ENCODE measurements at places on chromosomes 7 and 10.

DNA sequence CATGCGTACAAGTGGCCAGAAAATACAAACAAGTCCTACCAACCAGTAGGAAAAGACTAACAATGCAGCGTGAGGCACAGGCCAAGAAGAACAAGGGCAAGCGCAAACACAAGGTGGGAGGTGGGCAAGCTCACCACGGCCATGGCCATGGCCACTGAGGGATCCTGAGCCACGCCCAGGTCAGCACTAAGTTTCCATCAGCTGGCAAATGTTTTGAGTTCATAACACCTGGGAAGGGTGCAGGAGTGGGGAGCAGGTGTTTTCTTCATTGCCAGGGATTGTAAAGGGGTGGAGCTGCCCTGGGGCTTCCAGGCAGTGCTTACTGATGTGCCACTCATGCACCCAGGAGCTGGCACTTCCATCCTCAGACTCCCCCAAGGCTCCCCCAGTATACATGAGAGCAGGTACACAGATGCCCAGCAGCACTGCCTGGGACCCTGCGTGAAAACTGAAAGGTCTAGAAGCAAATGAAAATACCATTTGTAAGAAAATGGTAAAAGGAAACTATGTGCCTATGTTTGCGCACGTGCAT lies 139.2 kb upstream of the RET start:
- DNase-seq = no peak

DNA sequence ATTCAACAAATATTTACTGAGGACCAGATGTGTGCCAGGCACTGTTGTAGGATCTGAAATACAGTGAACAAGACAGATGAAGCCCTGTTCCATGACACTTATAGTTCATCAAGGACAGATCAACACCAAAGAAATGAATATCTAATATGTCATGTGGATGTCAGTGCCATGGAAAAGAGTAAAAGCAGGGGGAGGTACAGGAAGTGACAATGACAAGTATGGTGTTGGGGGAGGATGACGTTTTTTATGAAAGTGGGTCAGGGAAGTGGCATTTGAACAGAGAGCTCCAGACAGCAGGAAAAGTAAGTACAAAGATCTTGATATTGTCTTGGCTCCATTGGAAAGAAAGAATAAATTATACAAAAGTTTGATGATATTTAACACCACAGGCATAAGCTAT lies 7.0 kb upstream of the SFMBT2 start:
- DNase-seq = no peak

DNA sequence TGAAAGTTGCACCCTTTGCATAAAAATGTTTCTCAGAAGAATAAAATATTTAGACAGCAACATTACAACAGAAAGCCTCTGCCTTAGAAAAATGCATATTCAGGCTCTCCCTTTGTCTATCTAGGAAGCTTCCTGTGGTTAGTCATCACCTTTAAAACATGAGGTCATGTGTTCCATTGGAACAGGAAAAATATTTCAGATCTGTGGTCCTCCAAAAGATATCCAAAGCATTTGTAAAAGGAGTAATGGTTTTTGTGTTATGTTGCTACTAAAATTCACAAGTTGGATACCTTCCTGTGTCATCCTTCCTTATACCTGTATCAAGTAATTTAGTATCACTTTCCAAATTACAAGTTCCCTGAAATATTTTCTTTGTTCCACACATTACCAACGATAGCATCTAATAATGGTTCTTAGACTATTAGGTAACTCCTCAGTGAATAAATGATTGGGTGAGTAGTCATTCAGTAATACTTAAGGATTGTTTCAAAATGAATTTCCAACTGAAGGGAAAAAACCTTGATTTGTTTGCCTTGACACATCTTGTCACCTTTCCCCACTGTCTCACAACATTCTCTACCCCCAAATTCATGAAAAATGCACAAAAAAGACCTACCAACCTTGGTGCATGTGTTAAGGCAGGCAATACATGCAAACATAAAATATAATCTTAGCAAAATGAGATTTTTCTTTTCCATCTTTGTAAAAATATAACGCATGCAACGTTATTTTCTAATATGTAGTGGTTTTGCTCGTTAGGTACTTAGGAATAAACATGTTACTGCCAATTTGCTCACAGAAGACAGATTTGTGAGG lies 19.7 kb upstream of the RHOBTB1 start:
- peak; percentile 78 for DNase-seq

DNA sequence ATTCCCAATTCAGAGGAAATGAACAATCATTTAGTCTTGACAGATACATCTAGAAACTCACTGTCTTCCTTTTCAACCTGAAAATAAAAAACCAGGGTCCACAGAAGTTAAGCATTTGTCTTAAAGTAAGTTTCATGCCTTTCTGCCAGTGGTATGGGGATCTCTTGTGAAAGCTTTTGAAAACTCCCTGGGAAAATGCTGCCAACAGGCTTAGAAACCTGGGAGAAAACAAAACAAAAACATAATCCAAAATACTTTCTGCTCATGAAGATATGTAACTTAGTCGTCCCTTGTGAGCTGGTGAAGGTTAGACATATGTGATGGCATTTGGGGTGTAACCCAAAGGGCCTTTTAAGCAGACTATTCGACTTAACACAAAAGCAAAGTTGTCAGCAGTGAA lies 66.4 kb upstream of the ZNF438 start:
- DNase-seq = peak; percentile 76

Data from AG10803 (cell line).